ENCODE measurements at places on chromosomes 7 and 10.

DNA sequence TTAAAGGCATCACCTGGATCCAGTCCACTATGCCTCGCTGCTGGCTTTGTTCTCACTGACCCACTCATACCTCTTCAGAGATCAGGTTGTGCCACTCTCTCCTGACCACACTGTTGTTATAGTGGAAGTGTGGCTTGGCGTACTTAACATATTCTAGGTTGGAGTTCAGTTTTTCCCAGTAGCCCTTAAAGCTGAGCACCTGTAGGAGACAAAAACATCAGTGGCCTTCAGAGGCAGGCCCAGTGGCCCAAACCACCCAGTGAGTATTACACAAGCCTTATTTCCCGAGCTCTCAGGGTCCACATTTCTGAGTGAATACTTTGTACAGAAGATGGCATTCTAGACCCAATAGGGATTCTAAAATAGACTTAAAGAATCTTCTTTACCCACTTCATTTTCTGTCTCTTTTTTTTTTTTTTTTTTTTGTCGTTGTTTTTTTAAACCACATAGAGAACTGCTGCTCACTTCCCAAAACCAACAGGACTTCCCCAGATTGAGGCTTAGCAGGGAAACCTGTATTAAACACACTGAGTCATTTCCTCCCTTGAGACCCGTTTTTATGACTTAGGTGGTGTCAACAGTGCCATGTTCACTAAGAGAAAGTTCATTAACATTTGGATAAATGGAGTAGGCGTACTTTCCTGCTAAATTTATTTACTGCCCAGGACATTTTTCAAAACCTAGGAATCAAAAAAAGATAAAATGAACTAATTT lies 85.8 kb downstream of the GSAP start:
- peak; percentile 28 for DNase-seq

- no peak for DNase-seq
These were observed 149.7 kb downstream of the CELF2 start for GRCh38 chr10:11167233-11167966.

GRCh38 chr7:66145400-66146104 lies 30.9 kb downstream of the CRCP start:
- DNase-seq = no peak

DNA sequence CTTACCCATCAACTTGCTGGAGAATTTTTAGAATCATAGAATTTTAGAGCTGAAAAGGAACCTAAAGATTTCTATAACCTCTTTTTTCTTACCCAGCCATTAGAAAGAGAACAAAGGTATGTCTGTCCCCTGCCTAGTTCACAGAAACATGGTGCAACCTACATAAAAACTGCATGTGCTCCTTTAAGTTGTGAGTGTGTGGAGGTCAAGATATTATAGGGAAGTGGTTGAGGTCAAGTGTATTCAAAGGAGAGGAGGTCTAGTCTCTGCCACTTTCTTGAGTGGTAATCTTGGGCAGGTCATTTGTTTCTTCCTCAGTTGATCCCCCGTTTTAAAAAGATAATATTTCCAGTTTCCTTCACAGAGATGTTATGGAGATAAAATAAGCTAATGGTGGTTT lies 6.4 kb downstream of the UBTD1 start:
- no peak for DNase-seq

DNA sequence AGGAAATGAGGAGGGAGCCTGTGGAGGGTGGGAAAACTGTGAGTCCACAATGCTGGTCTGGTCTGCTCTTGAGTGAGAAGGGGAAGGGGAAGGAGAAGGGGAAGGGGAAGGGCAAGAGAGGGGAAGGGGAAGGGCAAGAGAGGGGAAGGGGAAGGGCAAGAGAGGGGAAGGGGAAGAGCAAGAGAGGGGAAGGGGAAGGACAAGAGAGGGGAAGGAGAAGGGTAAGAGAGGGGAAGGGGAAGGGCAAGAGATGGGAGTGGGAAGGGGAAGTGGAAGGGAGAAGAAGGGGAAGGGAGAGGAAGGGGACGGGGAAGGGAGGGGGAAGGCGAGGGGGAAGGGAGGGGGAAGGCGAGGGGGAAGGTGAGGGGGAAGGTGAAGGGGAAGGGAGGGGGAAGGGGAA lies 213.2 kb downstream of the GRM8 start:
- no peak for DNase-seq

DNA sequence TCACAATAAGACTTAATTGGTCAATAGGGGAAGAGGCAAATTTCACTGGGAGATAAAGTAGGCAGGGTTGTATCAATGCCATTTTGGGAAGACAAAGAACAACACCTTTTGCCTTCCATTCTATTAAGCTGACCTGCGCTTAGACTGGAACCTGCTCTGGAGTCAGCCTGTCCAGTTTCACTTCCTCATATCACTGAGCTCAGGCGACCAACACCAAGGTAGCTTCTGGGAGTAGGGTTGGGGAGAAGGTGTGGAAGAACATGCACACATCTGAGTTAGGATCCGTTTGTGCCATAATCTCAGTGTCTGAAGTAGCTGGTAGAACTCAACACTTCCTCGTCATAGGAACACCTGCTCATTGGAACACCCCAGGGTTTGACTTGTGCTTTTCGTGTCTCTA lies 527.4 kb upstream of the IGFBP3 start:
- no peak for DNase-seq

DNA sequence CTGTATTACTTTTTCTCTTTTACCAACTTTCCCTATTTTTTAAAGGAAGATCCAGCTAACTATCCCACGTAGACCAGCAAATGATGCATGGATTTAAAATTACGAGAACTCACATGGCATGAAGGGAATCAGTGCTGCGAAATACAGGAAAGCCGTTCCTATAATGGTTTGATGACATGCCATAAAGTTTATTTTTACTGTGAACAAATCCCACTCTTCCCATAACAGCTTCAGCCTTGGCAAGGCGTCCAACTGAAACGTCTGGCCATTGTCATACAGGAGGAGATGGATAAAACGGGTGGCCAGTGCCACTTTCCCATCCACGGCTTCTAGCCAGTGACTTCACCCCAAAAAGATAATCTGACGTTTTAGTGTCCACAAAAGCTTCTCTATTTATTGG lies 106.2 kb upstream of the DDC start:
- no peak for DNase-seq

DNA sequence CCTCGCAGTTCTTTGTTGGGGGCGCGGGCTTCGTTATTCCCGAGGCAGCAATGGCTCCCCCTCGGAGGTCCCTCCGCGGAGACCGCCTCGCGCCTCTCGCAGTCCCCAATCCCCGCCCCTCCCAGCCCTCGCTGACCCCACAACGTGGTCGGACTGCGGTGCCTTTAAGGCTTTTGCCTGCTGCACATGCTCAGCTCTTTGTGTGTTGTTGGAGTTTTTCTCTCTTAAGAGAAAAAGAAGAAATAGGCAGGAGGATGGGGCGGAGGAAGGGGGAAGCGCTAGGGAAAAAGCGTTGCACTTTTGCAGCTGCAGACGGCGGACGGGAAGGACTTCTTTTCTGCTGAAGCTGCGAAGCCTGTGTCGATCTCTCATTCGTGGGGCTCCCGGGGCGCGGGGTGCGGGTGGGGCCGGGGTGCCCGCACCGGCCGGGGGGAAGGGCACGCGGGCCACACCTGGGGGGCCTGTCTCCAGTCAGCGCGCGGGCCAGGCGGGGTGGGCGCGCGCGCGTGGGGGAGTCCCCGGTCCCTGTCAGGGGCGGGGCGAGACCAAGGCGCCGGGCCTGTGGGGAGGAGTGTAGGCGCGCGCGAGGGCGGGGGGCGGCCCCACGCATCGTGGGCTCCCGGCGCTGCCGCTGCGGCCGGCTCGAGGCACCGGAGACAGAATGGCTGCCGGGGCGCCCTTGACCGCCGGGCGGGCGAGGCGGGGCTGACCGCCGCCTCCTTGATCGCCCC lies 445 bp upstream of the ATRNL1 start:
- DNase-seq = peak; percentile 7

DNA sequence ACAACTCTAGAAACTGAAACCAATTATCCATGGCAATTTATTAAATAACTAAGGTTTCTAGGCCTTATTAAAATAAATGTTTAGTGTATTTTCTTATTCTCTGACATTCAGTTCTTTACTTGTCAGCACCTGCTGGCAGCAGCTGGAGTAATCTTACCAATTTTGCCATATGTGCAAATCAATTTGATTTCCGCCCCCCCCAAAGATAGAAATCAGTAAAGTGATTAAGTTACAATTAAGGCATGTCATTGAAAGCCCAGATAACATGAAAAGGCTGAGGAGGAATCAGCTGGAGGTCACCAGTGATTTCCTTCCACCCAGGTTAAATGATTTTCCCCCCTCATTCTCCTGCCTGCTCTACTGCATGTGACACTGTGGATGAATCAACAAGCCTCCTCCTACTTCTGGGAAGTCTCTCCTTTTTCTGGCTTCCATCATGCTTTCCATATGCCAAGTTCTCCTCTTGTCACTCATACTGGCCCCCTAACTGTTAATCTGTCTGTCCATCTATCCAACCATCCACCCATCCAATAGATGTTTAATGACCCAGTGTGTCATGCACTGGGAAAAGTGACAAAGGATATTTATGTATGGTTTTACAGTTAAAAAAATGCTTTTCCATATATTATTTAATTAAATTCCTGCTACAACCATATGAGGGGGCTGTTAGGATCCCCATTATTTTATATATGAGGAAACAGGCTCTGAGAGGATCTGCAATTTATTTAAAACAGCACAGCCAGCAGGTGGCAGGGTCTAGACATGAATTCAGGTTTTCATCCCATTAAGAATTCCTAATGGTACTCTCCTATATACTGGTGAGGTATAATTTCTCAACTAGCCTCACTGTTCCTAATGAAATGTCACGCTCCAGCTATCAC lies 116.5 kb downstream of the ATXN7L1 start:
- peak; percentile 49 for DNase-seq

DNA sequence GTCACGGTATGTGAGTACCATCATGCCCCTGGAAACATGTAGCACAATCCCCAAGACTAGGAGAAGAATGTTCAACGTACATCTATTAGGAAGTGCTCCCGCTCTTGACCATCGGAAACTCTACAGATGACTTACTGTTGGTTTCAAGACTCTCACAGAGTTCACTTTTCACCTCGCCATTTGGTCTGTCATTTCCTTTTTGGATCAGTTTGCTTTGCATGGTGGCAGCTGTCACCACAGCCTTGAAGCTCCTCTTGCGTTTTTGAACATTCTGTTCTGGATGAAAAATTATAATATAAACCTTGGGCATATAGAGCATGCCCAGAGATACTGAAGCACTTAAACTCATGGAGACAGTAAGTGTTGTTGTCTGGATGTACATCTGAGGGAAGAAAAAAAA lies 806.8 kb downstream of the GRM8 start:
- no peak for DNase-seq

DNA sequence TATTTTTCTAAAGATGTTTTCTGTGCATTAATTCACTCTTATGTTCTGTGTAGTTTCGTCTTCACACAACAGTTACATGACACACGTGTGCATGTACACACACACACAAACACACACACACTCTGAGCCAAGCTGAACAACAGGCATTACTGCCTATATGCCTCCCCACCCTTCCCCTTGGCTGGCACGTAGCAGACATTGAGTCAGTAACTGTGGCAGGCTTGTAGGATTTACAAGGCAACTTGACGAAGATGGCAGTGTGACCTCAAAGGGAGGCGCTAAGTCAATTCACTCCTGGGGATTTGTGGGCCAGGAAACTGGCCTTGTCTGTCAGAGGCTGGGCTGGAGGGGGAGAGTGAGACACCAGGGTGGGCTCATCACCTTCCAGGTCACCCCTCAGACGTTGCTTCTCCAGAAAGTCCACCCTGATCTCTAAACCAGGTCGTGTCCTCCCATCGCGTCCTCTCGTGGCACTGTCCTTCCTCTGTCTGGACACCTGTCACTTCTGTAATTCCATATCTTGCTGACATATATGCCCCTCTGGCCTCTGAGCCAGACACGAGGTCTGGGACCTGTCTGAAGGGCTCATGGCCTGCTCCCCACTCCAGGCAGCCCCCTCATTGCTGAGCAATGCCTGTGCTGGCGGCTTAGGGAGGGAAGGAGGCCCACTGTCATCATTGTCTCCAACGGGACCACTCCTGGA lies 41.1 kb upstream of the INPP5A start:
- no peak for DNase-seq

Measured in CD4-positive, alpha-beta T cell treated with Interleukin-17A for 1 hour (primary cell).